ENCODE measurements at places on chromosomes 1 and 21. TPM values are rescaled to one million over a fixed set of nuclear protein-coding genes. Genes with fewer than 3 reads are reported as not detected.

Gene CTTNBP2NL
- 93.3 TPM for total RNA-seq

Gene PLA2G2A
- 864 TPM for total RNA-seq

Gene TACSTD2
- 1.2 TPM for total RNA-seq

DNA sequence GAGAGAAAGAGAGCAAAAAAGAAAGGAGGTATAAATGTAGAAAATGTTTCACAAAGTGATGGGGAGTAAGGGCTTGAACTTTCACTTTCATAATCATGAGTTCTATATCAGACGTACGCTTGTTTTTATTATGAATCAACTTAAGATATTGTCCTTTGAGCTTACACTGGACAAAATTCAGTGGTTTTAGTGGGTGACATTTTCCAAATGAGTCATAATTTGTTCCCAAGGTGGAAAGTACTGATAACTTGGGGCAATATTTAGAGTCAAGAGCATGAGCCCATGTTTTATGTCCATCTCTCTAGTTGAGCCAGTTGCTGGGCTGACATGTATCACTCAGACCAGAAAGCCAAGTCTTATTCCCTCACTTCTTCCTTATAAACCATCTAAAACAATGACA is 161.6 kb downstream of the CHRM3 start:
- no peak for DNase-seq

GRCh38 chr1:165287781-165288180 is 68.7 kb downstream of the LMX1A start:
- DNase-seq, result peak; percentile 25

DNA sequence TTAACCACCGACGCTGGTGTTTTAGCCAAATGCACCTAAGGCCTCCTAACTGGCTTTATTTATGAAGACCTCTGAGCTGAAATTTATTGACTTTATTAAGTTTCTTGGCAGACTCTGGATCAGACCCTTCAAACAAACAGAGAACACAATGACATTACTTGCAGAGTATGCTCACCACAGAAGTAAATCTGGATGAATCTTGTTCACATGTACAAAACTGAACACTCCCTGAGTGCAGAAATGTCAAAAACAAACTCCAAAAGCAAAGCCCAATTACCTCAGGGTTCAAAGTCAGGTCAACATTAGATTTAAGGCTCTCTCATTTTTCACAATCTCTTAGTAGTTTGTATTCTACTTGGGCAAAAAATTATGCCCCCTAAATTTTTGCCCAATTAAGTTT is 218.6 kb downstream of the SLC45A1 start:
- no peak for DNase-seq

- no peak for DNase-seq
These were observed 43.8 kb downstream of the CD53 start for GRCh38 chr1:110916669-110917306.

GRCh38 chr1:63951059-63951946 is 177.5 kb downstream of the ROR1 start:
- DNase-seq, result no peak

- DNase-seq, result peak; percentile 51
These were observed 28.5 kb upstream of the KCNA2 start for GRCh38 chr1:110634455-110635311.

DNA sequence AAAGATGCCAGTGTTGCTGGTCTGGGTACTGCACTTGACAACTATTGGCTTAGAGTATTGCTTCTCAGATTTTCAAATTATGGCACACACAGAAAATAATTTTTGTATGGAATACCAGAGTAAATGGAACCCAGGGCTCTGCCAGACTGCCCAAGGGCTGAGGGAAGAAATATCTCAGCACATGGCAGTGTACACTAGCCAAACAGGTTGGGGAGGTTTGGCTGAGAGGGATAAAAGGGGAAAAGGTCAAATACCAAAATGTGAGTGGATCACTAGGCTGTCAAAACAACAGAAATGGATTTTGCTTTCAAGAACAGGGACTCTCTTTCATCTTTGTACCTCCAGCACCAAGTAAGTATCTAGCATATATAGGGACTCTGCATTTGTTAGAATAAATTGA is 3.0 kb upstream of the RGS8 start:
- no peak for DNase-seq

DNA sequence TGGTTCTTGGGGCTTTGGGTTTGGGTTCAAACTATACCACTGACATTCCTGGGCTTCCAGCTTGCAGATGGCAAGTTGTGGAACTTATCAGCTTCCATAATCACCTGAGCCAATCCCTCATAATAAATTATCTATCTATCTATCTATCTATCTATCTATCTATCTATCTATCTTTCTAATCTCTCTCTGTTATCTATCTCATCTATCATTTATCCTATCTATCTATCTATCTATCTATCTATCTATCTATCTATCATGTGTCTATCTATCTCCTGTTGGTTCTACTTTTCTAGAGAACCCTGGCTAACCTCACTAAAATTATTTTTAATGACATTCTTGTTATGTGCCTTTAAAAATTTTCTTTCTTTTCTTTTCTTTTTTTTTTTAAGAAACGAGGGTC is 35.8 kb upstream of the AKT3 start:
- no peak for DNase-seq

All from colonic mucosa (tissue), 4 donors.